NCI-H146 (cell line): ENCODE measurements at places on chromosomes 3 and 15.
A peak's percentile ranks its signal among the peaks of the same experiment; 100 is the strongest.

DNA sequence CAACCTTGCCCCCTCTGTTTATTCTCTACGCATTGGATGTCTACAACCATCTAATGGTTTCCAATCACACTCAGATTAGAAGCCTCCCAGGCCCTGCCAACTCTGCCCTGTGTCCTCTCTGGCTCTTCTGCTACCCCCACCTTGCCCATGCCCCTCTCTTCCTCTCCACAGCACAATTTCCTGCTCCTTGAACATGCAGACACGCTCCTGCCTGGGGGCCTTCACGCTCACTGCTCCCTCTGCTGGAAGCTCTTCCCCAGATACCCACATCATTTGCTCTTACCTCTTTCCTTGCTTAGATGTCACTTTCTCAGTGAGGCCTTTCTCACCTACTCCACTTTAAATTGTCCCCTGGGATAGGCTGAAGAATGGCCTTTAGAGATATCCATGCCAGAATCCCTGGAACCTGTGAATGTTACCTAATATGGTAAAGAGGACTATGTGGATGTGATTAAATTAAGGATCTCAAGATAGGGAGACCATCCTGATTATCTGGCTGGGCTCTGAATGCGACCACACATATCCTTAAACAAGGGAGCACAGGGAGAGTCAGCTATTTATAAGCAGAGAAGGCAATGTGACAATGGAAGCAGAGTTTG, 9.9 kb downstream of the KY start:
- peak; percentile 77 for DNase-seq

DNA sequence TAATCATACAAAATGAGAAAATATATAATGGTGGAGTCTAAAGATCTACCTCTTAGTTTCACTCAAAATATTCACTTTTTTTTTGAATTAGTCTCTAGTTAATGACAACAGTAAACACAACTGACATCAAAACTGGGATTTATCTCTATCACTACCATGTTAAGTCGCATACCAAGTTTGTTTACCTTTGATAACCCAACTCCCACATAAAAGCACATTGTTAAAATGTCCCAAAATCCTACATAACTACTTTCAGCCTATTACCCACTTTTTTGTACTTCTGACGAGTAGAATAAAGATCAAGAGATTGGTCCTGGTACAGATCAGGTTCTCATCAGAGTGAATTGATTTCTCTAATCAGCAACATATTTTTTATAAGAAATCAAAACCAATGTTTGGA, 518.5 kb downstream of the EPHA3 start:
- DNase-seq: no peak

DNA sequence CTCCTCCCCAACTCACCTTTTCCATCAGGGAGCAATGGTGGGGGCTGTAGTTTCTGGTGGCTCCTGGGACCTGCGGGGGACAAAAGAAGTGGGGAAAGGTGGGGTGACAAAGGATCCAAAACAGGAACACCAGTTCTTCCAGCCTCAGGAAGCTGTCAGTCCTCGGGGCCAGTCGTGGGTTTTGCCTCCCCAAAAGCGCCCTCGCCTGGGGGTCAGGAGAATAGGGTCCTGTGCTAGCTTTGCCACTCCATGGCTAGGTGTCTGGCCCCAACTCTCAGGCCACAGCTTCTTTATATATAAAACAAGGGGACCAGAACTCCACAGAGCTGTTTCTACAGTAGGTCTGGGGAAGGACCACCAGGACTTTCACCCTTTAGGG, 4.0 kb downstream of the CCDC9B start:
- DNase-seq: no peak

DNA sequence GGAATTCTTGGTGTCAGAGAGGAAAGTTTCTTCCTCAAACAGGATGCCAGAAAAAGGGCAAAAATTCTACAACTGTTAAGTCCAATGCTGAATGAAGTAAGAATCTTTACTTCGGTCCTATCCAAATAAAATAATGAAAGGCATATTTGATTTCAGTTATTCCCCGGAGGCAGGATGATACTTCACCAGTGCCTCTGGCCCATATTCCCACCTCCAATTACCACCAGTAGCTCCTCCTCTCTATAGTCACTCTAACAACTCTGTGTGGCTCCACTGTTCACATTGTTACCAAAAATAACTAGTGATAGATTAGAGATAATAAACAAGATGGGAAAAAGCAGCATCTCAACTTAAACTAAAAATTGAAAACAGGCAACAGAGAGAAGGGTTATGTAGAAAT, 20.7 kb downstream of the MAP1A start:
- DNase-seq: no peak

GRCh38 chr3:43786102-43786501, 95.4 kb downstream of the ABHD5 start:
- DNase-seq: no peak

GRCh38 chr15:31489281-31489680, 162.6 kb downstream of the KLF13 start:
- DNase-seq: no peak

DNA sequence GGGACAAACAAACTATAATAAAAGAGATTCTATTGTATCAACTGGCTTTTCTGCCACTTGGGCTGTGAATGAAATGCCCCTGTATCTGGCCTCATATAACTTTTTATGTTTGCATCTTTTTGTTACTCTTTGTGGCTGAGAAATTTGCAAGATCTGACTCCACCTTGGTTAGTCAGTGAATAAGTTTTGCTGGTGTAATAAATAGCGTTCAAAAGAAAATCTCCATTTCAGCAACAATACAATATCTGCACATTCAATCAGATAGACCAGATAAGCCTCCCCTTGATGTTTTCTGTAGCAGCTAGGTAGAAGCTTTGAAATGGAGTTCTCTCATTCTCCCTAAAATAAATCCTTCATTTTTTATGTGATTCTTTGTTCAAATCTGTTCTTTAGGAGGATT, 12.0 kb downstream of the TRAT1 start:
- no peak for DNase-seq

GRCh38 chr3:124261306-124261705, 269.4 kb upstream of the ROPN1 start:
- DNase-seq: no peak

- no peak for DNase-seq
Measured at GRCh38 chr3:138338811-138339210, 9.2 kb upstream of the NME9 start.

- DNase-seq: no peak
Measured at GRCh38 chr3:170083343-170083742, 45.5 kb downstream of the GPR160 start.

GRCh38 chr3:17759901-17760300, 17.5 kb upstream of the TBC1D5 start:
- DNase-seq: no peak

DNA sequence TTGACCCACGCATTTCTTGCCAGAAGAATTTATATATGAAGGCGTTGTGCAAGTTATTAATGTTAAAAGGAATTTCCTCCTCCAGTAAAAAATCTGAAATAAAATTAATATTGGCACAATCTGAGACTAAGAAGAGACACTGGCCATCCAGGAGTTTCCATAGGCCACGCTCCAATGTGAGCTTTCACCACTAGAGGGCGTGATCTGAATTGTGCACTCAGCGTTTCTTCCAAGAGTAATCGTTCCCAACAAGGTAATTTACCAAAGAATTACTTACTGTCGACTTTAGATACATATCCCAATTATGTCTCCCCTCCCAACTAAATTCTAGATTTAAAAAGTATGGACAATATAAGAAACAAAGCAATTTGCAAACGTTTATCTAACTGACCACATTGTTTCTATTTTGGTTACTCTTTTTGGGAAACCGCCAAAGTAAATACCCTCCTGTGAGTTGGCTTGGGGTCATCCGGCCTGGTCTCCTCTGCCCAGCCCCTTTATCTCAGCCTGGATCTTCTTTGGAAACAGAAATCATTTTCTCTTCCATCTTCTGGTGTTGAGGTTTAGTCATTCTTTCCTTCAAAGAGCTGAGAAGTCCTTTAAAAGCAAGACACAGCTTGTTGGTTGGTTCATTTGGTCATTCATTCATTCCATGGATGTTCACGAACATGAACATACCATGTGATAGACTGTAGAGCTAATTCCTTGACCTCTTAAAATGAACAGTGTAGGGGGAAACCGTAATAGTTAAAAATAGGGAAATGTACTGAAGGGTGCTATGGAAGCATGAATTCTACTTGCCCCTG, 26.2 kb downstream of the POLR2M start:
- peak; percentile 20 for DNase-seq

DNA sequence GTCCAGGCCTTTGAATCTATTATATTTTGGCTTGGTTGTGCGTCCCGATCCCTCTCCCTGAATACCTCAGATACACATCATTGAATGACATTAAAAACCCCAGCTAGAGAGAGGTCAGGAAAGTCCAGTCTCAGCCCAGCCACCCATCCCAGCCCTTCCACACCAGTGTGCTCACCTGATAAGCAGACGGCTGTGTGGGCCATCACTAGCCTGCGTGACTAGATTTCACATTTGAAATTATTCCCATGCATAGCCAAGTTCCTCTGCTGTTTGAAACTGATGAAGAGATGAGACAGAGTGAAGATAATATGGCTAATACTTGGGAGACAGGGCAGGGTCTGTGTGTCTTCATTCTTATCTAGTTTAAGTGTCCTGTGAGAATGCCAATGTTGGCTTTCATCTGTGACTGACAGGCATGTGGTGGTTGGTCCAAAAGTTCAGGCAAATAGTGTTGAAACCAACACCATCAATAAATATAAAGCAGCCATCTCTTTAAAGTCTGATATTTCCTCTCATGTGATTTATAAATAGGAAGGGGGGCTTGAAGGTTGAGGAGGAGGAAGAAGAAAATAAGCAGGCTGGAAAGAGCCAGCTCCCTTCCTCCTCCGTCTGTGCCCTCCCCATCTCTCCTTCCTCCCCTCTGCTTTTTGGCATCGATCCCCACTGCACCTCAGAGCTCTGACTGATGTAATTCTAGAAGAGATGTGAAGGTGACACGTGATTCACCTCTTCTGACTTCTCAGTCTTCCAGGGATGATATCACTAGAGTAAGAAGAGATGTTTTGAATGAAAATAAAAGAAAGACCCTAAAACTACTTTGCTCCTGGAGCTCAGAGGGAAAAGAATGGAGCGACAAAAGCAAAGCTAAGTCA, 5.1 kb downstream of the FAM43A start:
- DNase-seq: no peak

- DNase-seq: no peak
Measured at GRCh38 chr3:145942052-145942451, 218.9 kb downstream of the PLOD2 start.

DNA sequence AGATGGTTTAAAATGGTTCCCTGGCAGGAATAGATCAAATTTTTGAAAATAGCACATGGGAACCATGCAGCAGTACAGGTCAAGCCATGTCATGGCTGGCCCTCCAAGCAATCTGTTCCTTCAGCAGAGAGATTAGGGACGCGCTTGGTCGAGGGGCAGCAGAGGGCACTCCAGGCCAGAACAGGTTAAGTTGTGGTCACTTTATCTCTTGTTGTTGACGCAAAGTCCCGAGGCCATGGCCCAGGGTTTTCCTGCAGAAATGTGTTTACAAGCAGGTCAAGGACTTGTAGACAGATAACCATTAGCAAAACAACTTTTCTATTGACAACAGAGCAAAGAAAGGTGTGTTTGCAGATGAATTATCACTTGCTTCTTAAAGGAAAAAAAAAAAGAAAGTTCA, 570.0 kb upstream of the NR2F2 start:
- DNase-seq: no peak

- DNase-seq: no peak
Measured at GRCh38 chr3:98600412-98601095, 7.1 kb upstream of the CPOX start.

DNA sequence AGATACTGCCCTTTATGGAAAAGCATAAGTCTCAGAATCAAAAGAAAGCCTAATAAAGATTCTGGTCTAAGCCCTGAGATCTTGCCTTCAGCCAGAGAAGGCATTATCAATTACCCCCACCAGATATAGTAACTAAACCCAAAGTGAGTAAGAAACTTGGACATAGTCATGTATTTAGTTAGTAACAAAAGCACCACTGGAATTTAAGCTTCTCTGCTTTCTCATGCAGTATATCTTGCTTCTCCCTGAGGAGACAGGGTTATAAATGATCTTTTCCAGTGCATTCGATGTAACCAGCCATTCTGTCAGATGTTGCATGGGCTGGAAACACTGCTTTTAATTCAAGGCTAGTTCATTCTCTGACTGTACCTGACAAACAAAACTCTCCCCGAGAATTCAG, 946.7 kb downstream of the NAALADL2 start:
- DNase-seq: no peak
